Activated CD4-positive, alpha-beta T cell treated with anti-CD3 and anti-CD28 coated beads, Interleukin-2, Interleukin-6, amounts not matched to agents 100 ng/mL and 50 ng/mL, durations not matched to agents 16 hours and 8 hours (primary cell): ENCODE measurements at places on chromosomes 2 and 18.
A peak's percentile ranks its signal among the peaks of the same experiment; 100 is the strongest.

DNA sequence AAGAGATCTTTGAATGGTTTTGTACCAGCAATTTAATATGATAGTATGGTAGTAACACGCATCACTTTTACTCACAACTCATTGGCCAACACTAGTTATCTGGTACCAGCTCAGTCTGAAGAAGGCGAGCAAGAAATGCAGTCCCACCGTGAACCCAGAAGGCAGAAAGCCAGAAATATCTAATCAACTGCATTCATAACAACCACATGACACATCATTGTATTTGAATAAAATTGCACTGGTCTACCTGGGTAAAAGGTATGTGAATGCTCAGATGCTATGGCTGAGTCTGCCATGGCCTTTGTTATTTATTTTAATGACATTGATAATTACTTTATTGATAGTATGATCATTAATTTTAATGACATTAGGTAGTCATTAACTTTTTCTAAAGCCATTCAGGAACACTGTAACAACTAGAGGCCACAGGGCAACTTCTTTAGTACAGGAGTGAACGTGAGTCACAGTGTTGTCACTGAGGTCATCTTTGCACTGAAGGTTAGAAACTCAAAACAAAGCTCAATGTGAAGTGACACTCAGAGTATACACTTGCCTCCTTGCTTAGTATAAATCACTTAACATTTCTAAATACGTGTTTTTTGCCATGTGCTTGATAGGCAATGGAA lies 475.6 kb upstream of the TNP1 start:
- DNase-seq, result no peak

DNA sequence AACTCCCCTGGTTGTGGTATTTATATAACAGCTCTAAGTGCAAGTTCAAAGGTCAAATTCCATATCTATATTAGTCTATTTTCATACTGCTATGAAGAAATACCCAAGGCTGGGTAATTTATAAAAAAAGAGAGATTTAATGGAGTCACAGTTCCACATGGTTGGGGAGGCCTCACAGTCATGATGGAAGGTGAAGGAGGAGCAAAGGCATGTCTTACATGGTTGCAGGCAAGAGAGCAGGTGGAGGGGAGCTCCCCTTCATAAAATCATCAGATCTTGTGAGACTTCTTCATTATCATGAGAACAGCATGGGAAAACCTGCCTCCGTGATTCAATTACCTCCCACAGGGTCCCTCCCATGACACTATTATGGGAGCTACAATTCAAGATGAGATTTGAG lies 179.6 kb upstream of the FBXO11 start:
- no peak for DNase-seq

DNA sequence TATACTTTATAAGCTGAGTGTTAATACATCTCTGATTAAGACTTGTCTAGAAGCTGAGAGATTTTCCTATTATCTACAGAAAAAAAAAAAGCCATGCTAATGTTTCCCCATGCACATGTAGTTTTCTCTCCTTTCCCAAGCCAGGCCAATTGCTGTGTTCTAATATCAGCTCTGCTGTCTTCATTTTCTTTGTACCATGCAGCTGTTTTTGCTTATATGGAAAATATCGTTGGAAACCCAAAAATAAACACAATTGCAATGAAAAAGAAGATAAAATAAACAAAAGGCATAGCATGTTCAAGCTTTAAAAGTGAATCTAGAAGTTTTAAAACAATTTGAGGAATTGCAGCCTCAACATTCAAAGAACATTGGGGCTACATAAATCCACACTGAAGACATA lies 817.4 kb upstream of the ACVR2A start:
- DNase-seq, result no peak

GRCh38 chr2:199977984-199978415 lies 22.6 kb downstream of the MAIP1 start:
- DNase-seq, result peak; percentile 84

DNA sequence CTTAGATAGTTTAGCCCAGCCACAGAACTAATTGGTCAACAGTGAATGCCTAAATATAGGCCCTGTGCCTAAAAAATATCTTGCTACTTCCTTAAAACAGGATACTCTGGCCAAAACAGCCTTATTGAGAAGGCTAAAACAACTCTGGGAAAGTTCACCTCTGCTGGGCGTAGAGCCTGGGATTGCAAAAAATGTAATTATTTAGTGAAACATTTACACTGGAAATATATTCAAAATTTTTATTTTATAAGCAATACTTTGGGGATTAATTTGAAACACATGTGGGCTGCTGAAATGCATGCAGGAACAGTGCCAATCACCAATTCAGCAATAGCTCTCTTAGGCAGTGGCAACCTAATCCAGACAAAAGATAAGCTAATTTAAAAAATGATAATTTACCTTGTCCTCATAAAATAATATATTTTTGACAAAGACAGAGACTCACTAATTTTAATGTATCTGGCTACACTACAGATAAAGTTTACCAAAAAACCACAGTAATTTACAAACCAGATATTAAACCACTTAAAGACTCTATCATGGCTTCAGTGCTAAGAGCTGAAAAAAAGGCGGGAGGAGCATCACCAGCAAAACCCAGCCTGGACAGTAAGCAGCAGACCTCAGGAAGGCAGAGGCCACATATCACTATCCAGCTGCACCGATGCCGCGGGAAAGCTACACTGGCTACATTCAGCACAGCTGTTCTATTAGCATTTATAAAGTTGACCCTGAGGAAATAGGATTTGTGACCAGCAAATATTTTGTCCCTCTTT lies 18.5 kb downstream of the TRAK2 start:
- DNase-seq, result no peak

GRCh38 chr2:180203972-180204371 lies 196.9 kb upstream of the CWC22 start:
- DNase-seq, result no peak

- DNase-seq, result no peak
Observed at GRCh38 chr2:220143336-220143735, 515.9 kb downstream of the SLC4A3 start.

DNA sequence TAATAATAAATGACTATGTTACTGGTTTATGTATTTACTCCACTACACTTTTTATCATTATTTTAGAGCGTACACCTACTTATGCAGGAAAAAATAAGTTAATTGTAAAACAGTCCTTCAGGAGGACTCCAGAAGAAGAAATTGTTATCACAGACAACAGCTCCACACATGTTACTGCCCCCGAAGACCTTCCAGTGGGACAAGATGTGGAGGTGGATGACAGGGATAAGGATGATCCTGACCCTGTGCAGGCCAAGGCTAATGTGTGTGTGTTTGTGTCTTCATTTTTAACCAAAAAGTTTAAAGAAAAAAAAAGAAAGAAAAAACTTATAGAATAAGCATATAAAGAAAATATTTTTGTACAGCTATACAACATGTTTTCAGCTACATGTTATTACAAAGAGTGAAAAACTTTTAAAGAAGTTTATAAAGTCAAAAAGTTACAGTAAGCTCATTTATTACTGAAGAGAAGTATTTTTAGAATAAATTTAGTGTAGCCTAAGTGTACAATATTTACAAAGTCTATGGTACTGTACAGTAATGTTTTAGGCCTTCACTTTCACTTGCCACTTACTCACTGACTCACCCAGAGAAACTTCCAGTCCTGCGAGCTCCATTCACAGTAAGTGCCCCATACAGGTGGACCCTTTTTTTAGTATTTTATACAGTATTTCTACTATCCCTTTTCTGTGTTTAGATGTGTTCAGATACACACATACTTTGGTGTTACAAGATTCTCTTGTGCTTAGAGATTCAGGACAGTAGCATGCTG lies 7.5 kb downstream of the TGFBRAP1 start:
- no peak for DNase-seq
